Activated CD4-positive, alpha-beta T cell treated with anti-CD3 and anti-CD28 coated beads, Interleukin-2, amount 10 ng/mL, durations not matched to agents 24 days and 14 days (primary cell): ENCODE measurements at places on chromosomes 5 and 9. TPM values are rescaled to one million over a fixed set of nuclear protein-coding genes. Genes with fewer than 3 reads are reported as not detected.

C9 gene
- not detected in 2 replicates for total RNA-seq

TMEM252 gene
- total RNA-seq: not detected in 2 replicates

AHRR gene
- total RNA-seq: 25.8 and 26.0 TPM in 2 replicates

ALAD gene
- total RNA-seq: 23.5 and 24.9 TPM in 2 replicates

TOR1A gene
- 55.1 and 60.5 TPM in 2 replicates for total RNA-seq

IFNA13 gene
- not detected in 2 replicates for total RNA-seq

ABLIM3 gene
- not detected in 2 replicates for total RNA-seq

TPPP gene
- total RNA-seq: 0.07 TPM in 1 of 2 replicates, not detected in the other

TMEM167A gene
- 82.0 and 87.4 TPM in 2 replicates for total RNA-seq

ENC1 gene
- 1.2 and 2.0 TPM in 2 replicates for total RNA-seq

RETREG1 gene
- 21.1 and 21.5 TPM in 2 replicates for total RNA-seq

ITGA1 gene
- 1.6 and 2.2 TPM in 2 replicates for total RNA-seq

ADGRD2 gene
- not detected in 2 replicates for total RNA-seq
